ENCODE measurements at places on chromosomes 2 and 18.

- no peak for DNase-seq
Observed at GRCh38 chr2:209790066-209790728, 18.6 kb downstream of the UNC80 start.

GRCh38 chr18:36499938-36500337, 202.4 kb downstream of the FHOD3 start:
- no peak for DNase-seq

DNA sequence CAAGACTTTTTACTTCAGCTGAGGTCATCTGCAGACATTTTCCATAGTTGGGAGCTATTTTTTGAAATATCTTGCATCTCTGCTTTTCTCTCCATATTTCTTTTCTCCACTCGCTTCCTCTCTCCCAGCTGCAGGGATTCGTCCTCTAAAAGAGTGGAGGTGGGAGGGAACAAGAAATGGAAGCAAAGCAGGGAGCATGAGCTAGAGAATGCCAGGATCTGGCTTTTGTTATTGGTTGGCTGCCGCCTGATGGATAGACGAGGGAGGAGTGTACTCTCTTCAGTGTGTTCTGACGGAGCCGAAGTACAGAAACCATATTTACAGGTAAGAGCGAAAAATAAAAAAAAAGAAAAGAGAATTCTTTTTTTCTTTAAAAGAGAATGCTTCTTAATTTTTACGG, at the start of gene CSRNP3:
Gene CSRNP3, plus strand, starts transcription at position 282 of the 400 bp plus-strand sequence. CDS start 125,368 bp downstream, outside the sequence.
- no peak for DNase-seq

DNA sequence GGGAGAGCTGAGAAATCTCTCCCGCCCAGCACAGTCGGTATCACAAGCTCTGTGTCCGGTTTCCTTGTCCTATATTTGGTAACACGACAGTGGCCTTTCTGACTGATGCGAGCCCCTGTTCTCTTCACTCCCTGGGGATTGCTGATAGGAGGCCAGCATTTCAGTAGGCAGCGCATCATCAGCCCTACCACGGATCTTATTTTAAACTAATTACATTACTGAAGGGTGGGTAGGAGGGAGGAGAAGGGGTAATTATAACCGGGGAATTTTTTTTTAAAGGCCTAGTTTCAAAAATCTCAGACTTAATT, 125.6 kb upstream of the LGALSL start:
- no peak for DNase-seq

- DNase-seq, result no peak
Observed at GRCh38 chr2:71860381-71860926, 287.2 kb downstream of the CYP26B1 start.

- DNase-seq, result no peak
Observed at GRCh38 chr18:29123706-29124530, 947.0 kb upstream of the CDH2 start.

DNA sequence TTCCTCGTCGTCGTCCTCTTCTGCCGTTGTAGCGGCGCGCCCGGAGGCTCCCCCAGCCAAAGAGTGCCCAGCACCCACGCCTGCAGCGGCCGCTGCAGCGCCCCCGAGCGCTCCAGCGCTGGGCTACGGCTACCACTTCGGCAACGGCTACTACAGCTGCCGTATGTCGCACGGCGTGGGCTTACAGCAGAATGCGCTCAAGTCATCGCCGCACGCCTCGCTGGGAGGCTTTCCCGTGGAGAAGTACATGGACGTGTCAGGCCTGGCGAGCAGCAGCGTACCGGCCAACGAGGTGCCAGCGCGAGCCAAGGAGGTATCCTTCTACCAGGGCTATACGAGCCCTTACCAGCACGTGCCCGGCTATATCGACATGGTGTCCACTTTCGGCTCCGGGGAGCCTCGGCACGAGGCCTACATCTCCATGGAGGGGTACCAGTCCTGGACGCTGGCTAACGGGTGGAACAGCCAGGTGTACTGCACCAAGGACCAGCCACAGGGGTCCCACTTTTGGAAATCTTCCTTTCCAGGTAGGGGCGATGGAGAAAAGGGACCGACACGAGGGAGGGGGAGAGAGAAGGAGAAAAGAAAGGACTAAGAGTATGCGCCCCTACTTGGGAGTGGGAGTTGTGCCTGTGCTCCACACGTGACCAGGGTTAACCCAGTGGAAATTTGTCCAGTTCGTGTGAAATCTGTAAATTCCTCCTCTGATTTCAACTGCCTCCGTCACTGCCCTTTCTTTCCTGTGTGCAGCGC, 800 bp downstream of the HOXD13 start:
- DNase-seq, result no peak

- no peak for DNase-seq
Observed at GRCh38 chr2:210086292-210086691, 83.9 kb downstream of the RPE start.

DNA sequence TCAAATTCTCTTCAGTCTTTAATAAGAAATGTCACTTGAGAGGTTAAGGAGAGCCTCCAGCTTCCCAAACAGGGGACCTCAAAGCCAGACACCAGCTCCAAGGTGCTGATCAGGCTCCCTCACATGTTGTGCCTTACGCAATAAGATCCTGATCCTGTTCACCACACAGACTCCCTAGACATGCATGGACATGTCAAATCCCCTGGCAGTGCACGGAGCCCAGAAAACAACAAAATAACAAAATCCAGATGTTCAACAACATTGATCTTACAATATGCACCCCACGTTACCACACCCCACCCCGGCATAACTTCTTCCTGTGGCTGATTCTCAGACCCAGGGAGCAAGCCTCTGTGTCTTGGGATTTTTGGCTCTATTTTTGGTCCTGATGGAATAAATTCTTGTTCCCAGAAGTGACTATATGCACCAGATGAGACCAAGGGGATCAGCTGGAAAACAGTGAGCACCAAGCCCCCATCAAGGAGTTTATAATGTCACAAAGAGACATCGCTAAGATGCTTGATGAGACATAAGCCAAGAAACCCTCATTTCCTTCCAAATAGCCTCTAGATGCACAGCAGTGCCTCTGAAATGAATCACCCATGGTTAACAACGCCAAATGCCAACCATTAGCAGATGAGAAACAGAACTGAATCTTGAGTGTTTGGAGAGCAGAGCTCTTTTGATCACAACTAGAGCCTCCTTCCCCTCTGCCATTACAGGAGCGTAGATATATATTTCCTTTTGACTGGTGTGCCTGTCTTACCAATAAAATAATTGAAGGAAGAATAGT, 198.2 kb downstream of the PRKCE start:
- DNase-seq, result no peak

- no peak for DNase-seq
Observed at GRCh38 chr2:206075113-206075512, 10.9 kb downstream of the INO80D start.

- DNase-seq, result no peak
Observed at GRCh38 chr2:156065912-156066311, 266.6 kb downstream of the NR4A2 start.

DNA sequence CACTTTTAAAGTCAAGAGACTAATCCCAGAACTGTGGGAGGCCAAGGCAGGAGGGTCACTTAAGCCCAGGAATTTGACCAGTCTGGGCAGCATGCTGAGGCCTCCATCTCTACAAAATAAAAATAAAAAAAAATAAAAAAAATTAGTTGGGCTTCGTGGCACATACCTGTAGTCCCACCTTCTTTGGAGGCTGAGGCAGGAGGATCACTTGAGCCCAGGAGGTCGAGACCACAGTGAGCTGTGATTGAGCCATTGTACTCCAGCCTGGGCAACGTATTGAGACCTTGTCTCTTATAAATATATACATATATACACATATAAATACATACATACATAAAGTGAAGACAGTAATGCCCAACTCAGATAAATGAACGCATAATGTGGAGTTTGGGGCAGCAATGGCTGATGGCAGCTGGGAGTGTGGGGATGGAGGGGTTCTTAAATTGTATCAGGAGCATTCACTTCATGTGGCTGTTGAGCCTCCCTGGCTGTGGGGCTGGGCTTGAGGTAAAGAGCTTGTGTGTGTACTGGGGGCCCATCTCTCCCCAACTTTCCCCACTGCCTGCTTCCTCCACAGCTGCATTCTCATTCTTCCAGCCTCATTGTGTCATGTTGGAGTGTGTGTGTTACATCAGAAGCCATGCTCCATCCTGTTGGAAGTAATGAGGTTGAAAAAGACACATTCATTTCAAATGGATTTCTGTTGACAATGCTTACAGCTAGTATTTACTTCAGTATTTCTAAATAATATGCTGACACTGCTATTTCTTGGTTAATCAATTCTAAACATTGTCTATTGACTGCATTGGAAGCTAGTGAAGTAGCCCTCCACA, 96.5 kb upstream of the HS6ST1 start:
- DNase-seq, result no peak

- DNase-seq, result no peak
Observed at GRCh38 chr18:74233933-74234325, 57.8 kb downstream of the CYB5A start.

DNA sequence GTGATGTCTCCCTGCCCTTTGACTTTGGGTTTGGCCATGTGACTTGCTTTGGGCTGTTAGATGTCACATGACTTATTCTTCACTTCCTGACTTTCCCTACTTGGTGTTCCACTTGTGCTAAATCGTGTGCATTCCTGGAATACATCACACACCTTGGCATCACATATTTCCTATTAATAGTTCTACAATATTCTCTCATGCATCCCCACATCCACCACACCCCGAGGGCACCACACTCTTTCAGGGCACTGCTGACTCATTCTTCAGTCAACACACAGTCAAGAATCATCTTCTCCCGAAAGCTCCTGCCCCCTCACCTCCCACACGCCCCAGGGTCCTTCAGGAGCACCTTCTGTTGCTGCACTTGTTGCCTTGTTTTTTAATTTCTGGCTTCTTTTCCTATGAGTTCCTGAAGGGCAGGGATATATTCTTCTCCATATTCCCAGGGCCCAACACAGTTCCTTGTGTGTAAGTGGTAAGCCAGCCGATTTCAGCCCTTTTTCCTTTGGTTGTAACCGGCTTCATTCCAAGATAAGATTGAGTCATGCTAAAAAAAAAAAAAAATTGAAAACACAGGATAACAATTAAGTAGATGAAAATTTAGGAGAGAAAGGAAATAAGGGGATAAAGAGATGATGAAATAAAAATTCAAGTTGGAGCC, 341.4 kb downstream of the SLC4A3 start:
- DNase-seq, result no peak

DNA sequence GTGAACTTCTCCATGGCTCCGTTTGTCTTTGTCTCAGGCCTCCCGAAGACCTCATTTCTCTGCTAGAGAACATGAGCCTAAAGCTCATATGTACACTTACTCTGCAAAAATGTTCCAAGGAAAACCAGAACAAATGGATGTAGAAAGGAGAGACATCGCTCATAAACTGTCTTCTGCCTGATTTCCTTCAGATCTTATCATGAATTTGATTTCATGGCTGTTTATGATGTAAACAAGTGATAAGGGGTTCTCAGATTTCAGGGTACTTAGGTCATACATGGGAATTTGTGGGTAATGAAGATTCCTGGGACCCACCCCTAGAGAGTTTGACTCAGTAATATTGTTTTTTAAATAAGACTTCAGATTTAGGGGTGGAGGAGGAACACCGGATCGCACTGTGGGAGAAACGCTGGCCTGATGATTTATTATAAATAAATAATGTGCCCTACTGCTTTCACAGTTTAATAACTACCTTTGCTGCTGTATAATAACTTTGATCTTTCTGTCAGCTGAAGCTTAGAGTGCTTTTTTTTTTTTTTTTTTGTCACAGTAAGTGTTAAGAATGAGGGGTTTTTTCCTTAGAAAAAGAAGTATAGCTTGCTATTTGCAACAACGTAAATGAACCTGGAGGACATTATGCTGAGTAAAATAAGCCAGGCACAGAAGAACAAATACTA, 14.9 kb downstream of the AOX1 start:
- DNase-seq, result no peak

DNA sequence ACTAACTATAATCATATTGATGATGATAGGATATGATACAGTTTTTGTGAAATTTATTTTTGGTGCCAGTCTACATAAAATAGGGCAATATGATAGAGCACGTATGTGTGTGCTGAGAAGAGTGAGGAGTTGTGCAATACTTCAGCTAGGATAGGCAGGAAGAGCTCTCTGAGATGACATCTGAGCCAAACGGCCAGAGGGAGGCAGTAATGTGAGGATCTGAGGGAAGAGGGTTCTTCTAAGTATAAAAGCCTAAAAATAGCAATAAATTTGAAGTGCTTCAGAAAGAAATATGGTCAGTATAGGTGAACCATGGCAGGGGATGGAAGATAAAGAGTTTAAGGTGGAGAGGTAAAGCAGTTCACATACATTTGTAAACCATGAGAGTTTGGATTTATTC, 102.5 kb downstream of the OLA1 start:
- DNase-seq, result no peak

DNA sequence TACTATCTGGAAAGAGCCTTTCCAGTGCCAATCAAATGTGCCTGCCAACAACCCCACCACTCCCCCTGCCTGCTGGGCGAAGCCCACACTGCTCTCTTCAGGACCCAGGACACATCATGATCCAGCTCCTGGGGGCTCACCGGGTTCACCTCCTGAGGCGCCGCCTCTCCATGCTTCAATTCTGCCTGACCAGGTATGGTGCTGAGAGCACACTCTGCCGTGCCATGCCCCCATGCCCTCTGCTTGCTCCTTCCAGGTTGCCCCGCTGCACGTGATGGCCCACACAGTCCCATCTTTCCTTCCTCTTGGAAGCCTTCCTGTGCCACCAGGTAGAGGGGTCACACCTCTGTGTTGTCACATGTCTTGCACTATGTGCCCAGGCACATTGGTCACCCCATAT, 47.5 kb downstream of the ASB18 start:
- DNase-seq, result no peak

DNA sequence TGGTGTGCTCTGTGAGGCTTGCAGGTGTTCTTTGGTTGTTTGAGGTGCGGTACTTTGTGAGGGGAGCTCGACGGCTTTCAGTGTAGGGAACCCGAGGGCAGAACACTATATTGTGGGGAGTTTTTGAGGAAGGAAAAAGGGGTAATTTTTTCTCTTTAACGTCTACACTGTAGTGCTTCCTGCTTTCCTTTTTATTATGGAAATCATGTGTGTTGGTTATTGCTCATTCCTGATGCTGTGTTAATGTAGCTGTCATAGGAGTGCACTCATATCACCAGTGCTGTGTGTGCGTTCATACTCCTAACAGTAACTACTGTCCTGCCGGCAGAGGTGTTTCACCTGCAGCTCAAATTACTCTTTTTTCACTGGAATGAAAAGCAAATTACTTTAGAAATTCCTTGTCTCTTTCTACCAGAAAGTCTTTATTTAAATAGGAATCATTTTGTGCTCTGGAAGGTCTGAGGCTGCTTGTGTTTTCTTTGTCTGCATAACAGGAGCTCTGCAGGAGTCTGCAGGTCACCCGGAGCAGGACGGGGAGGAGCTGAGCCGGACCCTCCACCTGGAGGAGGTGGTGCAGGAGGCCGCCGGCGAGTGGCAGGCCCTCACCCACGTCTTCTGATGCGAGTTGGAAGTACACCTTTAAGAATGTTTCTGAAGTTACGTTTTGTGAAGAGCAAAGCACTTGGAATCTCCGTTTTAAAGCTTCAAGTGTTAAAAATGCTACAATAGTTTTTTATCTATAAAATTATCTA, 145.5 kb downstream of the ZNF236 start:
- no peak for DNase-seq

DNA sequence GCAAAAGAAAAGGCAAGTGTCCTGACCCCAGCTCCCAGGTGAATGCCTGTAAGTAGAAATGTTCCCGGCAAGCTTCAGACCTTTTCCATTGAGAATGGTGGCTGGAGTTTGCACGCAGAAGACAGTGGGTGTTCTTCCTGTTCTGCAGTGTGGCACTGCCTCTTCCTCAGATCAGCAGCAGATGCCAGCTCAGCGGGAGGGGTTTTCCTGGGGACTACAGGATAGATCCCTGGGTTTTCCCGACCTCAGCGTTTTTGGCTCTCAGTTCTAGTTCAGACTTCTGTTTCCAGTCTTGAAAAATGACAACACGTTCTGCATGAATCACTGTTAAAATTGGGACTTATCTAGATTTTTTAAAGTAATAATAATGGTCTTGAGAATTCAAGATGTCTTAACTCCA, 39.2 kb downstream of the GRHL1 start:
- DNase-seq, result no peak

All from activated CD4-positive, alpha-beta T cell treated with anti-CD3 and anti-CD28 coated beads for 24 hours (primary cell).